Karpas-422 (cell line): ENCODE measurements at places on chromosomes 11 and 22. TPM values are rescaled to one million over a fixed set of nuclear protein-coding genes. Genes with fewer than 3 reads are reported as not detected.

Gene PANX2
- not detected in 2 replicates for total RNA-seq

Gene KRTAP5-1
- not detected in 2 replicates for total RNA-seq

Gene RFPL1
- not detected in 2 replicates for total RNA-seq

Gene MOGAT2
- total RNA-seq, result not detected in 2 replicates

Gene TAGLN
- total RNA-seq, result 3.3 TPM in 2 replicates

- no peak for DNase-seq
These were observed at the start of gene C11orf52 for GRCh38 chr11:111918390-111919256. TSS of gene C11orf52 (plus strand) at chr11:111918913. CDS start at chr11:111918973, 60 bp downstream.

DNA sequence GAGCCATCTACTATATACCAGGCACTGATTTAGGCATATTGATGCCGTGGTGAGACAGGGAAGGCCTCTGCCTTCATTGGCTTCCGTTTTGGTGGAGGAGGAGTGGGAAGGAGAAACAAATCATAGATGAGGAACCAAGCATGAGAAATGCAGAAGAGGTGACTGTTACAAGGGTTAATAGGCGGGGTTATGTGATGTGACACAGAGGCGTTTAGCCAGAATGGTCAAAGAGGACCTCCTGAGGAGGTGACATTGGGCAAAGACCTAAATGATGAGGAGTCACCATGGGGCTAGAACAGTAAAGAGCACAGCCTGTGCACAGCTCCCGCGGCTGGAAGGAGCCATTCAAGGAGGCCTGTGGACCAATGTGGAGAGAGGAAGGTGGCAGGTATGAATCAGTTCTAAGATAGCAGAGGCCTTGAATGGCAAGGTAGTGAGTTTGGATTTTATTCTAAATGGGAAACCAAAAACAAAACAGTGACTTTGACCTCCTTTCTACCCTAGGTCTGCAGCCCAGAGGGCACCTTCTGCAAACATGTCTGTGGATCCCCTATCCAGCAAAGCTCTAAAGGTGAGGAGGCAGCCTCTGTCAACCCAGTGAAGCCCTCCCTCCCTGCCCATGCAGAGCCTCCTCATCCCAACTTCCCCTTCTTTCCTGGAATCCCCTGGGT is 11.7 kb downstream of the MAFF start:
- no peak for DNase-seq

DNA sequence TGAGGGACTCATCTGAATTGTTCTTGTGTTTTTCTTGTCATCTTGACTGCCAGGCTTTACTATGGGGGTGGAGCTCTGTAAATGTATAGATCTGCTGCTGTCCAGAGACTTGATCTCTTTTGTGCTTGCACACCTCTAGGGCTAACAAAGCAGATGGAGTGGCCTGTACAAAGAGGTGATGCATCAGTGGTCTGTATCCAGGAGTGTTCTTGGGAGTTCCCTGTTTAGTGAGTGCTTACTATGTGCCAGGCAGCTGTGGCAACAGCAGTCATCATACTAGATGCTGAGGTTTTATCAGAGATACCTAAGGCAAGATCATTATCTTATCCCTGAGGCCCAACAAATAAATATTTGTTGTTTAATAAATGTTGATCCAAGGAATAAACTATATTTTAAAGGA is 33.4 kb downstream of the STIM1 start:
- no peak for DNase-seq

DNA sequence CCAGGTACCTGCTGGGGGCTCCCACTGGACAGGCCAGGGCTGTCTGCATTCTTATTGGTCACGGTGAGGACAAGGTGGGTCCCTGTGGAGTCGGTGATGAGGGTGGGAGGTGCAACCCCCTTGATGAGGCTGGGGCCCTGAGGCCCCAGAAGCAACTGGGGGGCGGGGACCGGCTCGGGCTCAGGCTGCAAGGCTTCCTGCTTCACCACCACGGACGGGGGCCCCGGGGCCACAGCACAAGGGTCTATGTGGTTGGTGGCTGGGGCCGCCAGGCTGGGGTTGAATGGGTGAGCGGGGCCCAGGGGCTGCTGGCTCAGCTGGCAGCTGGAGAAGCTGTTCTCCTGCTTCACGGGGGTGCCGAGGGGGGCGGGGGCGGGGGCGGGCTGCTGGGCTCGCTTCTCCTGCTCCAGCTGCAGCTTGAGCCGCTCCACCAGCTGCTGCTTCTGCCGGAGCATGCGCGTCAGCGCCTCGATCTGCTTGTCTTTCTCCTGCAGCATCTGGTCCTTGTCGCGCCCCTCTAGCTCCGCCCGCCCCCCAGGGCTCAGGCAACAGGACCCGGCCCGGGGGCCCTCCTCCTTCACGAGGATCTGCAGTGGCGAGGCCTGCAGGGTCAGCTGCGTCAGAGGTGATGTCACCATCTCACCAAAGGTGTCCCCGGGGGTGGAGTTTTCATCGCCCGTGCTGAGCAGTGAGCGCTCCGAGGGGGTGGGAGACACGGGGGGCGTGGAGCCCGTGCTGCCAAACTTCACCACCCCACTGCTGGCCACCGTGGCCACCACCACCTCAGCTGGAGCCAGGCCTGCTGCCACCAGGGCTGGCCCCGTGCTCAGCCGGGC is 48.2 kb downstream of the SGSM3 start:
- DNase-seq, result peak; percentile 93

GRCh38 chr22:44412136-44412731 is 85.8 kb downstream of the RTL6 start:
- DNase-seq, result no peak

GRCh38 chr11:60111793-60112192 is 23.3 kb downstream of the MS4A2 start:
- no peak for DNase-seq

- DNase-seq, result no peak
These were observed 1.4 kb upstream of the CPT1A start for GRCh38 chr11:68843052-68843561.

DNA sequence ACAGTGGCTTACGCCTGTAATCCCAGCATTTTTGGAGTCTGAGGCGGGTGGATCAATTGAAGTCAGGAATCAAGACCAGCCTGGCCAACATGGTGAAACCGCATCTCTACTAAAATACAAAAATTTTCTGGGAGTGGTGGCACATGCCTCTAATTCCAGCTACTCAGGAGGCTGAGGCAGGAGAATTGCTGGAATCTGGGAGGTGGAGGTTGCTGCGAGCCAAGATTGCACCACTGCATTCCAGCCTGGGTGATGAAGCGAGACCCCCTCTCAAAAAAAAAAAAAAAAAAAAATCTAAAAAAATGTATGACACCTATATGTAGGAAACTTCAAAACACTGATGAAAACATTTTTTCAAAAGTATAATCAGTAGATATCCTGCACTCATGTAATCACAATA is 242.7 kb upstream of the CHORDC1 start:
- DNase-seq, result no peak
